ENCODE measurements at places on chromosomes 1 and 21.

- no peak for DNase-seq
Measured at GRCh38 chr1:244705261-244706234, 52.6 kb downstream of the DESI2 start.

- DNase-seq: peak; percentile 3
Measured at GRCh38 chr1:51518586-51519047, 449 bp downstream of the EPS15 start.

DNA sequence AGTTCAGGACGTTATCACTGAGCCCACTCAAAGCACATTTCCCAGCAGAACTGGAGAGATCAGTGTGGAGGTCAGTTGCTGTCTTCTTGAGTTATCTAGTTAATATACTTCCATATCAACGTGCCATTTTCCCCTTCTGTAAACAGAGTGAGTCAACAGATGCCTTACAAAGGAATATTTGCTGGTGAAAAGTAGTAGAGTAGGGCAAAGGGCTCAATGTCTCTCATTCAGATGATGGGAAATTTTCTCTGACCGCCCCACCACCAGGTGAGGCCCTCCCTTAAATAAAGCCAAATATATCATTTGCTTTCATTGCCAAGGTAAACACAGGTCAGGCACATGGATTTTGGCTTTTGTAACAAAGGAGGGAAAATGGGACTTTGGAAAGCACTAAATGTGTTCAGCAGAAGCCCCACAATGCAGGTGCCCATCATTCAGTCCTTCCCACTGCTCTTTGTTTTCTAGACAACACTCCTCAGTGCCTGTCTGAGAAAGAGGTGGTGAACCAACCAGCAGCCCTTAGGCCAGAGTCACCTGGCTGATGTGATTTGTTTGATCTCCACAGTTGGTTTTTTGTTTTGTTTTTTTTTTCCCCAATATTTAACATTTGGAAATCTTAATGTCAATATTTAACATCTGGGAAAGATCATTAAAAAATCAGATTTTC lies 40.5 kb upstream of the SAMD13 start:
- DNase-seq: no peak

DNA sequence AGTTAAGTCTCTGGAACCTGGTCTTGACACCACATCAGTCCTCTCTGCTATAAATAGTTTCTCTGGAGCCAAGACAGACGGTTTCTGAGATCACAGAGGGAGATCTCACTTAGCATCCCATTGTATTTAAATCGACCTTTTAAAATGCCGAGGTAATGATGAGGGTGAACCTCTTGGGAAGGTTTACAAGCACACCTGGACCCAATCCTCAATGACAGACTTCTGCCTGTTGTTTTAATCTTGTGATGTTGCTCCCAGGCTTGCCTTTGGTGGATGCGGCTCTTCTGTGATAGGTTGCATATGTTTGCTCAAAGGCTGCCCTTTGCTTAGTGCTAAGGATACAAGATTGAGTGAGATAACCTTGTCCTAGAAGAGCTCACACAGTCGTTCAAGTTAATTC lies 104.6 kb upstream of the L1TD1 start:
- DNase-seq: no peak

DNA sequence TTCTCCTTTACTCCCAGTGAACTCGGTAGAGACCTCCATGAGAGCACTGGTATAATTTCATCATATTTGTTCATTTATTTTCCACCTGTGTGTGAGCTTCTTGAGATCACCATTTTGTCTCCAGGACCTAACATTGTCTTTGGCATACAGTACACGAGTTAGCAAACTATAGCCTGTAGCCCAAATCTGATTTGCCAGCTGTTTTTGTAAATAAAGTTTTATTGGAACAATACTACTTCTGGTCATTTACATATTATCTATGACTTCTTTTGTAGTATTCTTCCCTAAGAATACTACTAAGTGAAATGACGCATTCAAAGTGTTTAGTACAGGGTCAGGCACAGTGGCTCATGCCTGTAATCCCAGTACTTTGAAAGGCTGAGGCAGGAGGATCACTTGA lies 449.5 kb downstream of the PLPP3 start:
- no peak for DNase-seq

Data from T-cell (primary cell).